ENCODE measurements at places on chromosomes 2 and 18.

- no peak for DNase-seq
These were observed 655.9 kb upstream of the SOX11 start for GRCh38 chr2:5036256-5036655.

DNA sequence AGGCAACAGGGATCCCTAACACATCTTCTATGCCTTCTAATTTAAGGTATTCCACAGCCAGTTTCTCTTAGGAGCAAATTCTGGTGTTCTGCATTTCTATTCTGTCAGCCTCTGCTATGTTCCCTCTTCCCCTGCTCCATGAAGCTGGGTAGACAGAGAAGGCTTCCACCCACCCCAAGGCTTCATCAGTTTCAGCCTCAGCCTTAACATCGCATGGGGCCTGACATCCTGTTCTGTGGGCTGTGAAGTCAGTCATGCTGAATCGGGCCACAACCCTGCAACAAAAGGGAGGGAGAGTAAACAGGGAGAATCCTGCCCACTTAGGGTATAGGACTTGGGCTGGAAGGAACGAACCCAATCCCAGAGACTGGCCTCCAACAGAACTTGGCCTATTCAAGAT, 70.6 kb upstream of the PPM1B start:
- DNase-seq: no peak

DNA sequence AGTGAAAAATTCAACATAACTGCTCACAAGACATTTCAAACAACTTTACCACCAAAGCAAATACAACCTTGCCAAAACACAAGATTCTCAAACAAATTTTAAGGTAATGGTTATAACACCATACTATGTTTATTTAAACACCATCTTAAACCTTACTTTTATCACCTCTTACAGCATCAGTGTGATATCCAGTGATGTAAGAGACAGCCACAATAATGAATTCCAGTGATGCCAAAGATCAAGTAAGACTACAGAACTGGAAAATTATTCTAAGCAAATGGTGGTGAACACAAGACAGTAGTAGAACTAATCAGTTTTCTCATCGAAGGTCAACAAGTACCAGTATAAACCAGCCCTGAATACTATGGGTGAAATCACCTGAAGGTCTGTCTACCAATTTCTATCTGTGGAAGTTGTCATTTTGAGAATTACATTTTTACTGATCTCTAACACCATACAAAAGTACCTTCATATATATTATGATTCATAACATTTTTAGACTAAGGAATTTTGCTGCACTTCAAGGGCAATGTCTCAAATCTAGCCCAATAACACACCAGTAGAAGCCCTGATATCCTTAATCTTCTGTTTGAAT, 146.2 kb downstream of the RBMS1 start:
- no peak for DNase-seq

- DNase-seq: no peak
These were observed 10.0 kb downstream of the SLC4A5 start for GRCh38 chr2:74333175-74333574.

GRCh38 chr2:190947711-190948251, 66.2 kb downstream of the STAT1 start:
- DNase-seq: no peak
